ENCODE measurements at places on chromosomes 3 and 15. TPM values are rescaled to one million over a fixed set of nuclear protein-coding genes. Genes with fewer than 3 reads are reported as not detected.

- no peaks in the 10 kb centered on the region for H3K4me1 ChIP-seq
- no peak overlapping the region for H3K27ac ChIP-seq
- H3K4me3 ChIP-seq = no peak overlapping the region
- DNase-seq = no peak
Observed at GRCh38 chr3:42663581-42664437, 10.3 kb downstream of the ZBTB47 start.

SEMA7A gene
- total RNA-seq = 46.9 TPM

XCR1 gene
- not detected for total RNA-seq

TNK2 gene
- total RNA-seq = 46.6 TPM

HACD2 gene
- 25.9 TPM for total RNA-seq

GRCh38 chr3:184586851-184587250, 25.3 kb downstream of the EPHB3 start:
- no peak overlapping the region for H3K27ac ChIP-seq
- no peak for DNase-seq
- no peaks in the 10 kb centered on the region for H3K36me3 ChIP-seq
- peaks cover 17% of the 10 kb centered on the region for H3K27me3 ChIP-seq
- H3K4me3 ChIP-seq = no peak overlapping the region

DNA sequence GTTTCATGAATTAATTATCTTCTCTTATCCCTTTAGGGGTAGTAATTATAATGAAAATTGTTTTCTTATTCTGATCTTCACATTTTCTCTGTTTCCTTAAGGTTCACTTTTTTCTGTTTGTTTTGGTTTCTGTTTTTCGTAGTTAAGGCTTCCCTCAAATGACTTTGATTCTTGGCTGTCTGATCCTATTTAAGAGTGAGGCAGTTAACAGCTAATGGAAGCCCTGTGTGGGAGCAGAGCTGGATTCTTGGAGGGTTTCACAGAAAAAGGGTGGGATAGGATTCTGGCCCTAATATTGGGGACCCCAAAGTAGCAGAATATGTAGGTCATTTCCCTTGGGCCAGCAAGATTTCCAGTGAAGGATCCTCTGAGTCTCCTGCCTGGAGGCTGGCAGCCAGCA, 6.8 kb upstream of the AMOTL2 start:
- no peak for DNase-seq
- H3K4me1 ChIP-seq = peaks cover 7% of the 10 kb centered on the region
- peaks cover under 1% of the 10 kb centered on the region for H3K27me3 ChIP-seq
- H3K4me3 ChIP-seq = no peak overlapping the region
- no peak overlapping the region for H3K27ac ChIP-seq

DNA sequence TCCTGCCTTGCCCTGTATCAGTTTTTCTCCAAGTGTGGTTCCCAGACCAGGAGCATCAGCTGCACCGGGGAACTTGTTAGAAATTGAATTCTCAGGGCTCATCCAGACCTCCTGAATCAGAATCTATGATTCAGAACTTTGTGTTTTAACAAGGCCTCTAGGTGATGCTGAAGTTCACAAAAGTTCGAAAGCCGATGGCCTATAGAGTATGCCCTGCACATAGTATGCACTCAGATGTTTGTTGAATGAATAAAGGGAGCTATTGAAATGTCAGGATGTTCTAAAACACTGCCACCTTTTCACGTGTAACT, 664 bp upstream of the LARP6 start:
- no peak overlapping the region for H3K27ac ChIP-seq
- DNase-seq = no peak
- H3K4me1 ChIP-seq = peaks cover 5% of the 10 kb centered on the region
- H3K4me3 ChIP-seq = peak overlapping the region; percentile 76
- peaks cover 2% of the 10 kb centered on the region for H3K36me3 ChIP-seq

GRCh38 chr3:54817628-54818027, 110.2 kb downstream of the LRTM1 start:
- H3K27me3 ChIP-seq = no peaks in the 10 kb centered on the region
- H3K4me1 ChIP-seq = no peaks in the 10 kb centered on the region

DNA sequence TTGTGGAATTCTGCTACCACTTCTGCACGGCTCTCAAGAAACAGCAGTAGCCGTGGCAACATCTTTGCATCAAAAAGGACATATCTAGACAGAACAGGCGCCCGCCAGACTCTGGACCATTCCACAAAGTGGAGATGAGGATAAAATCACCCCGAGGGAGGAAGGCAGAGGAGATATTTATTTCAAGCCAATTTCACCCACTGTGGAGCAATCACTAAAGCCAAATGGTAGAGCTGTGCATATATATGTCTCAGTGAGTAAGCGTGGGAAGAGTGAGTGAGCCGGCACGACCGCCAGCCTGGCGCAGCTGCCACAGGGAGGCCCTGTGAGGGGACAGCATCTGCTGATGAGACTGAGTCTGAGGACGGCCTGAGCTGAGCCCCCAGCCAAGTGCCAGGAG, 111.3 kb downstream of the MEGF11 start:
- H3K27me3 ChIP-seq = no peaks in the 10 kb centered on the region
- no peak overlapping the region for H3K4me3 ChIP-seq
- no peak for DNase-seq
- H3K27ac ChIP-seq = no peak overlapping the region
- H3K4me1 ChIP-seq = peaks cover 2% of the 10 kb centered on the region
- no peaks in the 10 kb centered on the region for H3K36me3 ChIP-seq

- no peak overlapping the region for H3K27ac ChIP-seq
- no peaks in the 10 kb centered on the region for H3K36me3 ChIP-seq
- no peaks in the 10 kb centered on the region for H3K27me3 ChIP-seq
- H3K4me1 ChIP-seq = peaks cover 4% of the 10 kb centered on the region
- no peak overlapping the region for H3K4me3 ChIP-seq
Observed at GRCh38 chr3:52805270-52806039, 10.9 kb downstream of the ITIH3 start.

MOBP gene
- total RNA-seq = not detected

GRCh38 chr3:127593178-127593577, 2.6 kb upstream of the TPRA1 start:
- H3K36me3 ChIP-seq = no peaks in the 10 kb centered on the region
- H3K27ac ChIP-seq = no peak overlapping the region
- peaks cover 28% of the 10 kb centered on the region for H3K4me1 ChIP-seq
- DNase-seq = no peak
